Germinal center (tissue), 1 donor: ENCODE measurements at places on chromosomes 11 and 22.
A peak's percentile ranks its signal among the peaks of the same experiment; 100 is the strongest.

GRCh38 chr11:120467627-120468026 is 43.9 kb upstream of the GRIK4 start:
- no peak for DNase-seq

- DNase-seq: peak; percentile 45
Observed at GRCh38 chr22:37824674-37825641, 1.8 kb downstream of the GALR3 start.

- no peak for DNase-seq
Observed at GRCh38 chr11:77644887-77645286, 7.3 kb upstream of the CLNS1A start.

DNA sequence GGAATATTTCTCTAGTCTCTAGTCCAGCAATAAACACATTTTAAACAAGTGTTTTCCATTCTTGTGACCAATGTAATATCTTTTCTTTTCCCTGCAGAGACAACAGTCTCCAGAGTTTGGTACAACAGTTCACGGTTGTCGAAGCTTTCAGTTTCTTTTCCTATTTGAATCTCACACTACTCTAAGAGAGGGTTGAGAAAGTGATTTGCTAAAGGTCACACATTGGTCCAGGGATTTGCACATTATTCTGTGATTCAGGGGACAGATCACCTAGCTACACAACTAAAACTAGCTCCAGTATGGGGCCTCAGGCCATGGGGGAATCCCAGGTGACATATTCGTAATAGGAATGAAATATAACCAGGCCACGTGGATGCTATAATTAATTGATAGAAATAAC is 132.5 kb downstream of the HIPK3 start:
- peak; percentile 15 for DNase-seq

DNA sequence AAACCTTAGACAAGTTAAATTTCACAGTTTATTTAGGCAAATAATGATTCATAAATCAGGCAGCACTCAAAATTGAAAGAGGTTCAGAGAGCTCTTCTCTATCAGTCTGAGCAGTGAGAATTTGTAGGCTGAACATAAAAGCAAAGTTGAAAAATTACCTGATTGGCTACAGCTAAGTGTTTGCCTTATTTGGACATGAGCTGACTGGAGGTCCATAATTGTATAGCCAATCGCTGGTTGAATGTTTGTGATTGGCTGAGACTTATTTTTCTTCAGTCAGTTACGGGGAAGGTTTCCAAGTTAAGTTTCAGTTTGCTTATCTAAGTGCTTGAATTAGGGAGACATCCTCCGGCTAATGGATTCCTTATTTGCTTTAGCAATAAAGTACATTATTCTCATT is 527.5 kb downstream of the CNTN5 start:
- no peak for DNase-seq

DNA sequence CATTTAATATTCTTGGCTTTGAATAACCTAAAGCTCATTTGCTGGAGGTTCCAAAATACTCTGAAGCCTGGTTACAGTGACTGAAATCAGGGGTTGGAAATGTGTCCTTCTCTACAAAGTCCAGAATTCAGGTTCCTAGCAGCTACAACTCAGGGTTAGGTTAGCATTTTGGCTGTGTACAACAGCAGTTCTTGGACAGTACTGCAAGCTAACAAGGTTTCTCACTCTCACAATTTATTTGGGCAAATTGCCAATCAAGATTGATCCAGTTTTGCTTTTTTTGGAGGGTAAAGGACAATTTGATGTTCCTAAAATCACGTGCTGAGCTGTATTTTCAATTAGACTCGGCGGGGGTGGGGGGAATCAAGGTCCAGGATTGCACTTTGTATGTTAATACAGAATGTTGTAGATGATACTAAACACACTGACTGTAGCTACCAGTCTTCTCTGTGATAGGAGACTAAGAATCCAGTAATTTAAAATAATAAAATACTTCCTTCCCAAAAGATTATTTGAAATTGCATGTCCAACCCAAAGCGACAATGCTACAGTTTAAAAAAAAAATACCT is 49.7 kb upstream of the RAPSN start:
- DNase-seq: no peak

DNA sequence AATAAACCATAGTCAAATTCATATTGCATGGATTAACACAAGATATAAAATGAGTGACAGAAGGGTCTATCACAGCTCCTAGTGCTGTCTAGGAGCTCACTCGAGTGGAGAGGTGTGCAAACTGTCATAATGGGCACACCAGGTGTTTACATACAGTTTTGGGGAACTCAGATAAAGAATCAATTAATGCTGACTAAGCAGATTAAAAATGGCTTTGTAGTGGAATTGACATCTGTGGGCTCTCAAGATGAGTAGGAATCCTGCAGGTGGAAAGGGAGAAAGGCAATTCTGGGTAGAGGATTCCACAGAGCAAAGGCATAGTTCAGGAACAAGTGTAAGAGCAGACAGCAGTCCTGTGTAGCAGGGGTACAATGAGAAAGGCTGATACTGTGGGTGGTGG is 496.2 kb upstream of the CCDC90B start:
- DNase-seq: no peak

- no peak for DNase-seq
Observed at GRCh38 chr22:43643387-43643786, 168.7 kb downstream of the EFCAB6 start.

DNA sequence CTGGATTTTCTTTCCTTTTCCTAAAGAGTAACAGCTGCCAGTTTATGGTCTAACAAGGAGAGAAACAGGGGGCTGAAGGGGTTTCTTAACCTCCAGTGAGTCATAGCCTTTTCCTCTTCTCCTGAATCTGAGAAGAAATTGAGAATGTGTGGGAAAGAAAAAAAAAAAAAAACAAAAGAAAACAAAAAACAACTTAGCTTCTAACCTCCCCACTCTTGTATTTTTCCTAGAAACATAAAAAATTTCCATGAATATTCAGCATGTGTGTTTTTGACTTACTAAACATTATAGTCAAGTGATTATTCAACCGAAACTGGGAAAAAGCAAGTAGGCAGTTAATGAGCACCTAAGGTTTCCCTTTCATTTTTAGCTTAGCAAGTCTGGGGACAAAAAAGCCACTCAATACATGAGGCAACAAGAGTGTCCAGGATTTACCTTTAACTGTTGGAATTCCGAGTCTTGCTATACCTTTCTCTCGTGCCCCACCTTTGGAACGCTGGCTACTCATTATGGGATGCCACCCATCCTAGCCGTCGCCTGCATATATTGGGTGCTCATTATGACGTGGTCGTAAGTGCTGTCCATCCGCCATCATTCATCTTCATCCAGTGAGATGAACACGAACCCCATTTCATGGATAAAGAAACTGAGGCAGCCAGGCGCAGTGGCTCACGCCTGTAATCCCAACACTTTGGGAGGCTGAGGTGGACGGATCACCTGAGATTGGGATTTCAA is 2.4 kb downstream of the ASPHD2 start:
- no peak for DNase-seq

- no peak for DNase-seq
Observed at GRCh38 chr11:127445476-127445875, 444.9 kb upstream of the KIRREL3 start.

GRCh38 chr11:120334894-120335462 is 1.2 kb upstream of the ARHGEF12 start:
- DNase-seq: peak; percentile 70

- DNase-seq: no peak
Observed at GRCh38 chr11:34213366-34213765, 107.9 kb downstream of the NAT10 start.

GRCh38 chr11:44966694-44967093 is 16.0 kb upstream of the TP53I11 start:
- no peak for DNase-seq

GRCh38 chr11:63635762-63636465 is 21.7 kb upstream of the PLAAT3 start:
- DNase-seq: peak; percentile 75

- no peak for DNase-seq
Observed at GRCh38 chr11:132278801-132279574, 908.6 kb downstream of the NTM start.

- DNase-seq: no peak
Observed at GRCh38 chr11:6204706-6205105, 651 bp upstream of the C11orf42 start.

DNA sequence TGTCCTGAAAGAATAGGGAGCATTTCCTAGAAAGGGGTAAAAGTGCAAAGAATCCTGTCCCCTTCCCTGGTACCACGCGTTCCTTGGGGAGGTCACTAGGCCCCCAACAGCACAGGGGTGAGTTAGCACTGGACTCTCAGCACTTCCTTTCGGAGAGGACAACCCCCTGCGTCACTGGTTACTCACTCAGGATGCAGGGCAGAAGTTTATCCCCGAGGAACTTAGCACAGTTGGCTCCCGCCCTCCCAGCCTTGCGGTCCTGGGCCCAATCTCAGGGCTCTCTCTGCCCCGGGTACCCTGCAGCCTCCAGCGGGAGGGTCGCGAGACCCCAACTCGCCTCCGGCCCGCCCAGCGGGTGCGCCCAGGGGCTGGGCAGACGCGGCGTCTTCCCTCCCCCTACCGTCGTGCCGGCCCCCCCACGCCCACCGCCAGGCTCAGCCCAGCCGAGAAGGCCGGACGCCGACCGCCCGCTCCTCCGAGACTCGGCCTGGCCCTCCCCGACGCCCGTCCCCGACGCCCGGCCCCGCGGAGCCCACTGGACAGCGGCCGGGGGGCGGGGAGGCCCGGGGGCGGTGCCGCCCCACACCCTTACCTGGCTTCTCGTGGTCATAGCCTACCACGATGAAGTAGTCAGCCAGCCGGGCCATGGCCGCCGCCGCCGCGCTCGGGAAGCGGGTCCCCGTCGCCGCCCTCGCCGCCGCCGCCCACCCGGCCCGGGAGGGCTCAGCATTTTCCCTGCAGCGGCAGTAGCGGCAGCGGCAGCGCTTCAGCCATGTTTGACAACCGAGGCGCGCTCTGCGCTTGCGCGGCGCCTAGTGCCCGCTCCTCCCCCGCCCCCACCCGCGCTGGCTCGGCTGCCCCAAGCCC is at the start of gene SBF2:
TSS of gene SBF2 (minus strand) at position 797 of the 867 bp plus-strand sequence. CDS start at position 647, 150 bp downstream.
- DNase-seq: peak; percentile 85

- DNase-seq: no peak
Observed at GRCh38 chr22:38266120-38266519, 6.7 kb downstream of the TMEM184B start.

DNA sequence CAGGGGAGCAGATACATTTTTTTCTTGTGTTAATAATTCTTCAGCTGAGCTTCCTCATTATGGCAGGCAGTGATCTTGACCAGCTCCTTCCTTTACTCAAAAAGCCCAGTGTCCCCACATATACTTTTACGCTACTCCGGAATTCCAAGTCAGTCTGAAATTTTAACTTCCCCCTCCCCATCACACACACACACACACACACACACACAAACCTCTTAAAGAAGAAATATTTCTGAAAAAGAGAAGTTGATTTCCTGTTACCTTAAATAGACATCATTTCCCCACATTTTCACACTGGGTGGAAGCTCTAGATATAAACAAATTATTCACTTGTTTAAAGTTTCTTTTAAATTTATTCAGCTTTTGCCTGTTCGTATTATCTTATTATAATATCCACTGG is 113.9 kb downstream of the DBX1 start:
- no peak for DNase-seq

- no peak for DNase-seq
Observed at GRCh38 chr11:103420593-103420992, 311.4 kb downstream of the DYNC2H1 start.

DNA sequence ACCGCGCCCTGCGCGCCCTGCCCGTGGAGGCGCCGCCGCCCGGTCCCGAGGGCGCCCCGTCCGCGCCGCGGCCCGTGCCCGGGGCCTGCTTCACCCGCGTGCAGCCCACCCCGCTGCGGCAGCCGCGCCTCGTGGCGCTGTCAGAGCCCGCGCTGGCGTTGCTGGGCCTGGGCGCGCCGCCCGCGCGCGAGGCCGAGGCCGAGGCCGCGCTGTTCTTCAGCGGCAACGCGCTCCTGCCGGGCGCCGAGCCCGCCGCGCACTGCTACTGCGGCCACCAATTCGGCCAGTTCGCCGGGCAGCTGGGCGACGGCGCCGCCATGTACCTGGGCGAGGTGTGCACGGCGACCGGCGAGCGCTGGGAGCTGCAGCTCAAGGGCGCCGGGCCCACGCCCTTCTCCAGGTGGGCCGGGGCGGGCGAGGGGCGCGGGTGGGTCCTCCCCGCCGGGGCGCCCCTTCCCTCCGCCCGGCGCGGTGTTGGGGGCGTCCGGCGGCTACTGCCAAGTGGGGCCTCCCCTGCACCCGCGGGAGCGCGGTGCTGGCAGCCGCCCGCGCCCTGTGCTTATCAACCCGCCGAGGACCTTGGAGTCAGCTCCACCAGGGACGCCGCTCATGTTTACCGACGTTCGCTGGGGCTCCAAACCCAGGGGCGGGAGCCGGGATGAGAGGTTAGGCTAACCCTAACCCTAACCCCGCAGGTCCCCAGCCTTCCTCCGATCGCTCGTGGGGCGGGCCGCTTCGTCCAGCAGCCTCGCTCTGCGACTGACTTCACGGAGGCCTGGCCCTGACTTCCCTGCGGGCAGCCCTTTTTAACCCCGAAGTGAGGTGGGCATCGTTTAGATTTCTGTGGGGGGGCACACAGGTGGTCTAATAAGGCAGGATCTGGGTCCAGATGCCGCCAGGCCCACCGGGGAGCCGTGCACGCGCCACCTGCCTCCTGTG is 649 bp downstream of the SELENOO start:
- DNase-seq: no peak

DNA sequence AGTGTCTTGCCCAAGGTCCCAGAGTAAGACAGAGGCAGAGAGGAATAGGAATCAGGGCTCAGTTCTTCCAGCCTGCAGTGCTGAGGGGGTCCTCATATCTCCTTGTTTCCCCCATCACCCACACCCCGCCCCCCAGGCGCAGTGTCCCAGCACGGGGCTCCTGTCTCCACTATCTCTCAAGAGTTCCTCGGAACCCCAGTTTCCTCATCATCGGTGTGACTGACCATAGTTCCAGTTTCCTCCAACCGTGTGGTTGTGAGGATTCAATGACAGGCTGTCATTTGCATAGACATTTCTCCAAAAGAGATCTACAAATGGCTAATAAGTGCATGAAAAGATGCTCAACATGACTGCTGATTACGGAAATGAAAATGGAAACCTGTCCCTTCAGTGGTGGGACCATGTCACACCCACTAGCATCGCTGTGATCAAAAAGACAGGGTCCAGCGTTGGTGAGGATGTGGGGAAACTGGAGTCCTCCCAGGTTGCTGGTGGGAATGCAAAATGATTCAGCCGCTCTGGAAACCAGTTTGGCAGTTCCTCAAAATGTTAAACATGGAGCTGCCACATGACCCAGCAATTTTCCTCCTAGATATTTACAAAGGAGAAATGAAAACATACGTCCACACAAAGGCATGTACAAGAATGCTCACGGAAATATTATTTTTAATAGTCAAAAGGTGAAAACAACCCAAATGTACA is 31.8 kb upstream of the PDGFB start:
- no peak for DNase-seq

GRCh38 chr11:64391839-64392238 is 32.9 kb downstream of the RPS6KA4 start:
- no peak for DNase-seq

- DNase-seq: no peak
Observed at GRCh38 chr11:8223513-8223900, 40.2 kb downstream of the LMO1 start.
